Fibroblast of villous mesenchyme (primary cell): ENCODE measurements at places on chromosomes 2 and 18.
A peak's percentile ranks its signal among the peaks of the same experiment; 100 is the strongest.

- DNase-seq = no peak
These were observed 9.2 kb downstream of the LRRFIP1 start for GRCh38 chr2:237636578-237636977.

GRCh38 chr2:111905990-111906735 is 7.8 kb downstream of the MERTK start:
- peak; percentile 57 for DNase-seq

DNA sequence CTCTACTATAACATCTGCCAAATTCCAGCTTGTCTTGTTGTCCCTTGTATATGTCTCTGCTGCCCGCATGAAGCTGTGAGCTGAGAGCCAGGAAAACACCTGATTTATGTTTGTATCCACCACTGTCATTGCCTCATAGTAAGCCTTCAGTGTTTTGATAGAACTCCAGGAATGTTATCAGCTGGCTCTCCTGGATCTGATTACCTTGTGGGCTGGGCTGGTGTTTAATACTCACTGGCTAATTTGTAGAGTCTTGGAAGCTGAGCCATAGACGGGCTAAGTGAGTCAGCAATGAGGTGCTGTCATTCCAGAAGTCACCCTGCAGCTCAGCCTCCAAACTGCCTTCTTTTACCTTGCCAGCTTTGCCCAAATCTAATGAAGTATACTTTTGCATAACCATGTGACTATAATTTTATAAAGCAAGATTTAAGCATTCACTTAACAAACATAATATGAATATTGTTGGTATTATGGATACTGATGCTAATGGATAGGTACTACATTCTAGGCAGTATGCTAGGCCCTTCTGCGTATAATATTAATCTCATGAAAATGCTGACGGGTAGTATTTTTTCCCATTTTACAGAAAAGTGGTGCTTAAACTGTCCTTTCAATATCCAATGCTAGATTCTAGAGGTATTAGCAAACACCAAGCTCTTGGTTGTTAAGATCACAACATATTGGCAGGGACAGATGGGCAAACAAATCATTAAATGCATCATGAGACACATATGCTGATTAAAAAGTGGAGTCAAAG is 62.7 kb upstream of the GATA6 start:
- DNase-seq = no peak

DNA sequence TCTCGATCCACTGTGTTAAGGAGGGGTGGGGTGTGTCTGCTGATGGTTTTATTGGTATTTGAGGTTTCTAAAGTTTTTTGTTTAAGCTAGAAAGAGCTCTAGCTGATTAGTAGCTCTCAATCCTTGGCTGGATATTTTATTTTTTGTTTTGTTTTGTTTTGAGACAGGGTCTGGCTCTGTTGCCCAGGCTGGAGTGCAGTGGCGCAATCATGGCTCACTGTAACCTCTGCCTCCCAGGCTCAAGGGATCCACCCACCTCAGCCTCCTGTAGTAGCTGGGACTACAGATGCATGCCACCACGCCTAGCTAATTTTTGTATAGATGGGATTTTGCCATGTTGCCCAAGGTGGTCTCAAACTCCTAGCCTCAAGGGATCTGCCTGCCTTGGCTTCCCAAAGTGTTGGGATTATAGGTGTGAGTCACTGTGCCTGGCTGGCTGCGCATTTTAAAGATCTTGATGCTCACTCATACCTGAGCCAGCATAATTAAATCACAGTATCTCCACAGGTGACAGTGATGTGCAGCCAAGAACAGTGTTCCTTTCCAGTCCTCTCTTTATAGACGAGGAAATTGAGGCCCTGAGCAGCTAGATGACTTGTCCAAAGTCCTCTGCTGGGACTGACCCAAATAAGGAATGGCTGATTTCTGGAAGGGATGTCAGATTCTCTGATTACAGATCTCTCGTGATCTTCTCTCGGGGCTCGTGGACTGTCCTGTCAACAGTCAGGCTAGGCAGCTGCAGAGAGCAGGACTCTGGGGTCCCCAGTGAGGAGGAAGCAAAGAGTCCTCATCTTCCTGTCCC is 44.5 kb downstream of the SPTBN1 start:
- no peak for DNase-seq

DNA sequence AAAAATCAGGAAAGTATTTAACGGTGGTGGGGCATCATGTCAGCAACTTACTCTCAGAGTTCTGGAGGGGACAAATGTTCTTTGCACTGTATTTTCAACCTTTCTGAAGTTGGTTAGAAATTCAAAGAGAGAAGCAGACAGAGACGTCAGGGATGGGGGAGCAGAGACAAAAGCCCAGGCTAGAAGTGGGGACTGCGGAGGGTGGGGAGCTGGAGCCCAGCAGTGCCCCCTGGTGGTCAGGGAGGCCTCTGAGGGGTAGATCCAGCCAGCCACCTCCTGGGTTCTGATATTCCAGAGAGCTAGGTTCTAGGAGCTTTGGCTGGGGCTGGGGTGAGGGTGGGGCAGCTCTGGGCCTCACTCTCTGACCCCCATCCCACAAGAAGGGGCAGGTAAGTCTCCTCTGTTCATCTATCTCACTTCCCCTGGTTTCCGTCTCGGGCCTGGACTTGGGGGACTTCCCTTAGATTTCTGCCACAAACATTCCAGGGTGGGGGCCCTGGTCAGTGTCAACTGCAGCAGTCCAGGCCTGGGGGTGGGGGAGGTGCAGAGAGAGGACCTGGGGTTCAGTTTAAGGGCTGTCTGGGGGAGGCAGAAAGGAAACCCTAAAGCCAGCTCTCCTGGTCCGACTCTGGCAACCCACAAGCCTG is 8.9 kb downstream of the TNS1 start:
- peak; percentile 42 for DNase-seq

GRCh38 chr2:240502430-240503121 is 55.2 kb downstream of the ANKMY1 start:
- no peak for DNase-seq

DNA sequence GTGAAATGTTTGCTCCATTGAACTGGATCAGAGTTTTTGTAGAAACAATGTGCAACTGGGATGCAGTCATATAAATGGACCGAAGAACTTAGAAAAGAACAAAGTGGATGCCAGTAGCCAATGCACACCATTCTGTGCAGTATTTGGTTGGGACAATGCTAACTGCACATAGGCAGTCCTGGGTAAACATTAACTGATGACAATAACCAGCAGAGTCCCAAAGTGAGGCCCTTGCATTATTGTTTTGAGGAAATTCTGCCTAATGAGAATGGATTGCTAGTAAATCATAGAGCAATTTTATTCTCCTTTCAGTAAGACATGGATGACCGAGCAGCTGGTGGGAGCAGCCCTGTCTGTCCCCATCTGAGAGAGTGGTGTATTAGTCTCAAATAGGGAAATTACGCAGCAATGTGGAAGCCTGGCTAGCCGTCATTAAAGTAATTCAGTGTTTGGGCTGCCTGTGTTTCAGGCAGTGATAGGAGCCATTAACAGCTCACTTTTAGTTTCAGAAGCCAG is 94.9 kb downstream of the KCTD1 start:
- DNase-seq = no peak

DNA sequence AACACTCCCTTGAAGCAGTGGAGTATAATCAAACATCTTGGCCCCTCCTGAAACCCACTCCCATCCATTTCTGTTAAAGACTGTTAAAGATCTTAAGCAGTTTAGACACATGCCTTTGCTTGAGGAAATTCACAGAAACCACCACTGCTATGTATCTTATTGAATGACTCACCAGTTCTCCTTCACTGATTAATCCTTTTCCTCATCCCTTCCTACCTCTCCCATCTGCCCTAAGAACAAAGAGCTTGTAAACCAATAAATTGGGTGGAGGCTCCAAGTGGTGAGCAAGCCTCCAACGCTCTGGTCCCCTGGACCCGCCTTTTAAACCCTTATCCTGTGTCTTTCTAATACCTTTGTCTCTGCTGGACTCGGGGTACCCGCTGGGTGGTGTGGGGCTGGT is 746.1 kb downstream of the LRP1B start:
- DNase-seq = peak; percentile 39

DNA sequence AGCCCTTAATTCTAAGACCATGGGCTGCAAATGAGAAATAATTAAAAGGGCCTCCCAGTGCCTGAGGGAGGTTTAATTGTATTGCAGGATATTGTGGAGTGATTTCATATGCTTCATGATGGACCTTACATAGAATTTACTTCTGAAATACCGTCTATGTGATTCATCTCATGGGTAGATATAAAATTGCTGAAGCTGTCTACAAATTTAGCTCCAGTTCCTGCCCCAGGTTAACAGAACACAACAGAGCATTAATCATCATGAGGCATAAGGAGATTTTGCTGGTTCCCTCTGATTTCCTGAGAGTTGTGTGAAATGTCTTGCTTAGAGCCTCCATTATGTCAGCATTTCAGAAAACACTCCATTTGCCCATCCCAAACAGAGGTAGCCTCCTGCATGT is 770 bp downstream of the UPP2 start:
- DNase-seq = no peak

- no peak for DNase-seq
These were observed 40.0 kb downstream of the ASXL2 start for GRCh38 chr2:25838152-25838756.

GRCh38 chr18:57437766-57438671 is 2.8 kb downstream of the ONECUT2 start:
- DNase-seq = no peak

GRCh38 chr2:46001741-46002506 is 295.3 kb upstream of the EPAS1 start:
- DNase-seq = peak; percentile 82
